ENCODE measurements at places on chromosomes 5 and 9.

DNA sequence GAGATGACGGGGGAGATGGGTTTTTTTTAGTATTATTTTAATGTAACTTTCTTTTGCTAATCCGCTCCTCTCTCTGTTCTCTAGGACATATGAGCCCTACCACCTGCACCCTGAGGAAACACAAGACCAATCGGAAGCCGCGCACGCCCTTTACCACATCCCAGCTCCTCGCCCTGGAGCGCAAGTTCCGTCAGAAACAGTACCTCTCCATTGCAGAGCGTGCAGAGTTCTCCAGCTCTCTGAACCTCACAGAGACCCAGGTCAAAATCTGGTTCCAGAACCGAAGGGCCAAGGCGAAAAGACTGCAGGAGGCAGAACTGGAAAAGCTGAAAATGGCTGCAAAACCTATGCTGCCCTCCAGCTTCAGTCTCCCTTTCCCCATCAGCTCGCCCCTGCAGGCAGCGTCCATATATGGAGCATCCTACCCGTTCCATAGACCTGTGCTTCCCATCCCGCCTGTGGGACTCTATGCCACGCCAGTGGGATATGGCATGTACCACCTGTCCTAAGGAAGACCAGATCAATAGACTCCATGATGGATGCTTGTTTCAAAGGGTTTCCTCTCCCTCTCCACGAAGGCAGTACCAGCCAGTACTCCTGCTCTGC, 4.8 kb downstream of the MSX2 start:
- no peak for DNase-seq

- no peak for DNase-seq
Measured at GRCh38 chr5:73820326-73820725, 194.3 kb downstream of the ARHGEF28 start.

DNA sequence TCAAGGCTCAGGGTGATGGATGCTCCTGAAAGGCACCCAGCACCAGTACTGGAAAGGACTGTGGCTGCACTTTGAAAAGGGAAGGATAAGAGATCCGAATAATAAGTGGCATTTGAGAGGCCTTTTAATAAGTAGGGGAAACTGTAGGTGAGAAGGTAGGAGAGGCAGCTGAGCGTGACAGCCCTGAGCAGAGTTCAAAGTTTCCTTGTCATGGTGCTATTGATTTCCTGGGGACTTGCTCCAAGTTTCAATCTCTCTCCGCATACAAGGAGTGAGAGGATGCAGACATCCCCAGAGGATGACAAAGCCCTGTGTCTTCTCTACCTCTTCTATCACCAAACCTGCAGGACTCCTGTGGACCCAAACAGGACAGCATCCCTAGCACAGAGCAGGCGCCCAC, 354.5 kb downstream of the SPOCK1 start:
- no peak for DNase-seq

GRCh38 chr9:109421026-109421970, 76.8 kb downstream of the PTPN3 start:
- no peak for DNase-seq

- DNase-seq = no peak
Measured at GRCh38 chr9:114220061-114220541, 64.8 kb downstream of the COL27A1 start.

- DNase-seq = no peak
Measured at GRCh38 chr5:55427157-55427556, 107.6 kb downstream of the PLPP1 start.

GRCh38 chr9:32873553-32873952, 90.2 kb downstream of the TMEM215 start:
- DNase-seq = no peak

GRCh38 chr5:6497262-6497661, 48.6 kb downstream of the UBE2QL1 start:
- DNase-seq = no peak

- DNase-seq = no peak
Measured at GRCh38 chr5:170715141-170715540, 68.4 kb upstream of the GABRP start.

DNA sequence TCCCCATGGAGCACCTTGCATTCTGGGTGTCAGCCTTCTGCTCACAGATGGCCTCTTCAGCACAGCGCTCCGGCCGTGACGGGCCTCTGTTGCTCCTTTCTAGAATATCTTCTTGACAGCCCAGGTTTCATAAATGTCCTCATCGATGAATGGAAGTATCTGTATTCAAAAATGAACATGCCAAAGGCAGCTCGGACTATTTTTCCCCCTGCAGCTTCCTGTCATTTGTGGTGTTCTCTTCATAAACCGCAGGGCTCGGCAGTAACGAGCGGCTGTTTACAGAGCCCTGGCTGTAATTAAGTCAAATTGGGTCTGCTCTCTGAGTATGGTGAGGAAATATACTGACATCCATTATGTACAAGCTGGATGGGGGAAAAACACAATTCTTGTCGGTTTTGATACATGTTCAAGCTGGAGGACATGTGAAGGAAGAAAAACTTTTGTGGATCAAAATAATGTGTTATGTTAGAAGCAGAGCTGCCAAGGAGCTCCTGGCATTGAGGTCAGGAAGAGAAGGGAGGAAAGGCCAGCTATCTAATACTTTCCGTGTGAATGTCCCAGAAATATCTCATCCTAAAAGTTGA, 154.1 kb upstream of the CD180 start:
- no peak for DNase-seq

DNA sequence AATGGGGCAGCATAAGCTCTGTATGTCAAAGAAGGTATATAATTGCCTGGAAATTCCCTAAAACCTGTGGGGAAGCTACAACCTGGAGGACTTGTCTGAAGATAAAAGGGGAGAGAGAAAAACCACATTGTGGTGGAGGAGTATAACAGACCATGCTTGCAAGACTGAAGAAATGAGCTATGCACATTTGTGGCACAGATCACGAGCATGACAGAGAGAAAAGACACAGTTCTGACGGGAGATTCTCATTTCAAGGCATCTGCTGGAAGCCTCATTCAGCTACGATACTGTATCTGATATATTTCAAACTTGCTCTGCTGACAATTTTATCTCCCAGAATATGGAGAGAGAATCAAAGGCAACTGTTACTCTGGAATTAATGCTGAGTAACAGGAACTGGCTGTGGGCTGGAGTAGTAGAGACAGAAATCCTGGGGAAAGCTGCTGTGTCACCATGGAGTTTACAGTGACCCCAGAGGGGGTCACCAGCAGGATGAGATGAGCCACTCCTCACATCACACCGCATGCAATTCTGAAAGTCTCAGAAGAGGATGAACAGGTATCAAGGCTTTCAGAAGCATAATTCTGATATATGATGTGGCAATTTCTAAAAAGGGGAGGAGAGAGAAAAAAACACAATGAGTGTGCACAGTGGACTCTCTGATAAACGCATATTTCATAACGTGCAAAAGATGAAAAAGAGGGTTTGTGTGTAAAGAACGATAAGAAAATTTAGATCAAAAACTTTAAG, 528.8 kb downstream of the IRX1 start:
- no peak for DNase-seq

Measured in activated T-helper 1 cell treated with Interleukin-2 at 50 U/mL for 16 hours (primary cell).